ENCODE measurements at places on chromosomes 16 and 17. TPM values are rescaled to one million over a fixed set of nuclear protein-coding genes. Genes with fewer than 3 reads are reported as not detected.

DNA sequence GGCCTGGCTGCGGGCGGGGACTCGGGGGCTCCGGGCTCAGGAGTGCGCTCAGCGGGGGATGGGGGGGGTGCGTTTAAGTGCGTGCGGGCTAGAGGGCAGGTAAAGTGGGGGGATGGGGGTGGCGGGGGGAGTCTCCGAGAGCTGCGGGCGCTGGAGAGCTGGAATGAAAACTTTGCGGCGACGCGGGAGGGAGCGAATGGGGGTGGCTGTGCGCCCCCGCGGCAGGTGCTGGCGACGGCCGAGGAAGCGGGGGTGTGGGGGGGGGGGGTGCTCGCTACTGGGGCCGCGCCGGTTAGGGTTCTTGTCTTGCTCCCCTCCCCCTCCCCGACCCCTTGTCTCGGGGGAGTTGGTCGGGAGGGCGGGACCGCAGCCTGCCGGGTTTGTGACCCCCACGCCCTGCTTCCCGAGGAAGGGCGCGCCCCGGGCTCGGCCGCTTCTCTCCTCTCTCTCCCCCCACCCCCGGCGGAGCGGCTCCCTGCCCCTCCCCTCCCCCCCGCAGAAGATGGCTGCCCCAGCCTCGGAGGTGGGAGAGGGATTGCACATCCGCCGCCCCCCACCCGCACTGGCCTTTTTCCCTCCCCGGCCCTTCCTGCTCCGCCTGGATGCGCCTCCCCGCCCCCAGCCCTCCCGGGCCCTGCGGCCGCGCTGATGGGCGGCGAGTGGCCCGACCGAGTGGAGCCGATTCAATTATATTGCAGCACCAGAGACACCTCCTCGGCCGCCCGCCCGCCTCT, 649 bp downstream of the GSE1 start:
- no peak for DNase-seq

The DRC3 gene
- 0.74 TPM for total RNA-seq

GRCh38 chr17:39622380-39623006, 4.3 kb upstream of the PPP1R1B start:
- DNase-seq: no peak

- no peak for DNase-seq
Observed at GRCh38 chr16:5837007-5837670, 739.5 kb upstream of the EEF2KMT start.

DNA sequence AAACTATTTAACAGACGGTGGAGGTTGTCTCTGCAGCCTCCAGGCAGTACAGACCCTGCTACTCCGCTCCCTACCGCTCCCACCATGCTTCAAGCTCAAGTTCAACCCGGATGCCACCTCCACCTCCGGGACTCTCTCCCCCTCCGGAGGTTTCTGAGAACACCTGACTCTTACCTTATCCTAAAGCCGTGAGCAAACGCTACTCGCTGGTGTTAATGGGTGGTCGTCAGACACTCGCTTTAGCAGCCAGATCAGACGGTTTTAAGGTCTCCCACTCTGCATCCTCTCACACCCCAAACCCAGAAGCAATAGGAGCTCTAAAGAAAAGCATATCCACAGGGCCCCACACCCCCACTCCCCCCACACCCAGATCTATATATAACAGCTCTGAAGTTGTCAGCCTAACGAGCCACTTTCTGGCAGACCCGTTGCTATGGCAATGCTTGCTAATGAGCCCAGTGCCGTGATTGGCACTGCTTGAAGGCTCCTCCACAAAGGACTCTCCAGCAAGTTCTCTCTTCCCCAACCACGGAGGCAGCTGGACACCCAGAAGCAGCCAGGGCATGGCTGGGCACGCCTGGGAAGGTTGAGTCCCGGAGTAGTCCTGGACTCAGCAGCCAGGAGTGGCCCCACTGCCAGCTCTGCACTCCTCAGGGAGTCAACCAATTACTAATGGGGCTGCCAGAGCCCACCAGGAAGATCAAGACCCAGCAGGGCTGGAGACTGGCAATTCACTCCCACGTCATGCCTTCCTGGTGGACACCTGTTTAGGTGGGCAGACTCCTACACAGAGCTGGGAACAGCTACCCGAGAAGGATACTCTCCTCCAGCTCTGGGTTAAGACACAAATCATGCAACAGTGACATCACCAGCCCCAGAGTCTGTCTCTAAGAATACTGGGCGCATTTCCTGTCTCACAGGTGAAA, 121.2 kb upstream of the RCVRN start:
- no peak for DNase-seq

GRCh38 chr17:14950216-14950615, 314.9 kb downstream of the PMP22 start:
- DNase-seq: no peak

DNA sequence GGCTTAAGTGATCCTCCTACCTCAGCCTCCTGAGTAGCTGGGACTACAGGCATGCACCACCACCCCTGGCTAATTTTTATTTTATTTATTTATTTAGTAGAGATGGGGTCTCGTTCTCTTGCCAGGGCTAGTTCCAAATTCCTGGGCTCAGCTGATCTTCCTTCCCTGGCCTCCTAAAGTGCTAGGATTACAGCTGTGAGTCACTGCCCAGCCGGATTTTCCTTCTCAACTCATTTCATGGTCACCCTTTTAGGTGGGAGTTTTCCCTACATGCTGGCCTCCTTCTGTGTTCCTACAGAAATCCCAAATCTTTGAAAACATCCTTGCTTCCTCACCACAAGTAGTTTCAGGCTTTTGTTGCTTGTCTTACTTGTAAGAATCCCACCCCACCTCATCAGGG, 102.1 kb upstream of the SIAH1 start:
- DNase-seq: no peak

DNA sequence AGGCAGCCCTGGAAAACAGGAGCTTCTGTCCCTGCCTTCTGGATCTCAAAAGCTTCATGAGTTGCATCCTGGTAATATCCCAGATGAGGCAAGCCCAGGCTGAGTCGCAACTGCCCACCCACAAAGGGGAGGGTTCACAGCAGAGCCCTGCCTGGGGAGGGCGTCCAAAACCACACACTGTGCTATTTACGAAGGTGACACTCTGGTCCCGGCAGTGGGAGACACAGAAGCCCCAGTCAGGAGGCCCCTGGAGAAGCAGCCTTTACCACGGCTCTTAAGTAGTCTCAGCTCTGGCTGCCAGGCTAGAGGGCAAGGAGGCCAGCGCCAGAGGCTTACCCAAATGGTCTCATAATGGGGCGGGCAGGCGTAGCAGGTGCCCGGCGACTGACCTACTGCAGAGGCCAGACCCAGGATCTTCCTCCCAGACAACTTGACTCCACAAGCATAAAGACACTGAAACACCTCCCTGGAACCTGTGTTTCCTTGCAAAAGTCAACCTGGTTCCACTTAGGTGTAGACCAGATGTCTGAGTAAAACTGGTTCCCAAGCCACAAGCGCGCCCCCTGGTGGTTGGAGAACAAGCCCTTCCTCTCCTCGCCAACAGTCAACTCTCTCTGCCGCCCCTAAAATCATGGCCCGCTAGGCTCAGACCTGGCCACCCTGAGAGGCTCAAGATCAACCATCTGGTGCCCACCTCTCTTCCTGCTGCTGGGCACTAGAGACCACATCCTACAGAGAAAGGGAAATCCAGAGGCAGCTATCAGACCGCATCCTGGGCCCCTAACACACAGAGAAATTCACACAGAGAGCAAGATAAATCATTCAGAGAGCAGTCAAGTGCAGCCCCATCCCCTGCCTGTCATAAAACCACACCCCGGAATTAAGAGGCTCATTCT, 5.2 kb downstream of the AXIN2 start:
- no peak for DNase-seq

The SLC22A31 gene
- total RNA-seq: not detected

DNA sequence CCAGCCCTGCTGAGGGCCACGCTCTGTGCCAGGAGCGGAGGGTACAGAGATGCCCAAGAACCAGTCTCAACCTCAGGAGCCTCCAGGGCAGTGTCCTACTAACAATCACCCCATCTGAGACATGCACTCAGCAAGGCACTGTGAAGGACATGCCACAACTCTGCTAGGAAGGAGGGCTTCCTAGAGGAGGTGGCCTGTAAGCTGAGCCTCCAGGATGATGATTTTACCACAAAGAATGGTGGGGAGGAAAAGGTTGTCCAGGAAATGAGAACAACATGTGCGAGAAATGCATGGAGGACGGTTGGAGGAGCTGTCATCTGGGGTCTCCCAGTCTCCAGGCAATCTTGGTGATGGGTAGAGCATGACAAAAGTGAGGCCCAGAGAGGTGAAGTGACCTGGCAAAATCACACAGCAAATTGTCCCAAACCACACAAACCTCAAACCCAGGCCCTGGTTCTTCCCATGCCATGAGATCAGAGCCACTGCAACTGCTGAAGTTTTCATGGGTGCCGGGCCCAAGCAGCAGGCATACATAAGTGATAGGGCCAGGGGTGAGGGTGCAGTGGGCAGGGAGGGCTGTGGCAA, 30.5 kb downstream of the CNGB1 start:
- DNase-seq: no peak

DNA sequence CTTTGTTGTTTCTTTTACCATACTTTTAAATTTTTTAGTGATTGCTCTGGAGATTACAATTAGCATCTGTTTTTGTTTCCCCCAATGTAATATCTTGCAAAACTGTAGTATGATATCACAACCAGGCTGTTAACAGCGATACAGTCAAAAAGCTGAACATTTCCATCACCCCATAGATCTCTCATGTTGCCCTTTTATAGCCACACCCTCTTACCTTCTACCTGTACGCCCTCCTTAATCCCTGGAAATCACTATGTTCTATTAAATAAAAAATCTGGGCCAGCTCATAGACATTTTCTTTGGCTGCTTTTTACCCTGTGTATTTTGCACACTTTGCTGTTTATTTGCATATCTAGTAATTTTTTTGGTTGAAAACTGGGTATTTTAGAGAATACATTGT, 67.2 kb upstream of the NACA2 start:
- no peak for DNase-seq

DNA sequence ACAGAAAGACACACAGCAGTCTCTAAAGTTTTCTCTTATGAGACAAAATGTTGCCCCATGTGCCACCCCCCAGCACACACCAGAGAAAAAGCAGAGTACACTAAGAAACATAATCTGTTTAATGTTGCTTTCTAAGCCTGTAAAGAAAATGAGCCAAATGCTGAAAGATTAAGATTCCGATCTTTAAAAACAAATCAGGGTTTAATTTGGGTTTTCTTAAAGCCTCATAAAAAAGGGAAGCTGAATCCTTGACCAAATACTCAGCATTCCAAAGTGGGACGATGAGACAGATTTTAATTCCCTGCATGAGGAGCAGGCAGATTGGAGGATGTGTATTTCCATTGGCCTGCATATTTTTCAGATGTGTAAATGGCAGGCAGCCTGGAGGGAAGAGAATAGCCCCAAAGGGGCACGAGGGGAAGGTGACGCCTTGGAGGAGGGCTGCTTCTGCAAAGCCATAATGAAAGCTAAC, 118.4 kb downstream of the COPRS start:
- DNase-seq: peak; percentile 37

GRCh38 chr17:5509482-5509881, 23.1 kb downstream of the MIS12 start:
- DNase-seq: no peak

The SPATA22 gene
- total RNA-seq: not detected

The OR1F1 gene
- not detected for total RNA-seq

DNA sequence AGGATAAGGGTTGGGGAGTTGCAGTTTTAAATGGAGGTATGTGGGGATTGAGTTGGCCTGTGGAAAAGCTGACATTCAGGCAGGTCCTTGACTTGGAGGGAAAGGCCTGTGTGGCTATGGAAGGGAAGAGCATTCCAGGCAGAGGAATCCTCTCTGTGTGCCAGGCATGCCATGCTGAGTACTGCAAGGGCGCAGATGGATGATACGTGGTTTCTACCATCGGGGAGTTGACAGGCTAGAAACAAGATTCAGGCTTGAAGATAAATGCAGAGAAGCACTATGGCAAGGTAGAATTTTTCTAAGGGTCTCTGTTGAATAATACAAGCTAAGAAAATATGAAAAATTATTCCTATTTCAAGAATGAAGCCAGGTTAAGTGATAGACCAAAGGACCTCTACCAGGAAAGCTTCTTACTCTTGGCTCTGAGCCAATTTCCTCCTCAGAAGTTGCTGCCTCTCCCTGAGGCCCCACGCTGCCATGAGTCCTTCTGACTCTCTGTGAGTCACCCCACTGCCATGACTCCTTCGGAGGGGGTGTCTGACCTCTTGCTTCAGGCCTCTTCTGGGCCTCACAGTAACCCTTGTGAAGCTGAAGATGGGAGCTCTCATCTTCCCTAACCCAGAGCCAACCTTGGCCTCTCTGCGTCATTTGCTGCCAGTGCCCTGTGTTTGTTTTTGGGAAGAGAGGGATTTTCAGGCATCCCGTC, 75.8 kb downstream of the WNT3 start:
- DNase-seq: no peak

GRCh38 chr17:51475730-51476129, 215.4 kb downstream of the UTP18 start:
- DNase-seq: no peak

- no peak for DNase-seq
Observed at GRCh38 chr17:5468075-5468473, 708 bp downstream of the DHX33 start.
